ENCODE measurements at places on chromosomes 7 and 10.

DNA sequence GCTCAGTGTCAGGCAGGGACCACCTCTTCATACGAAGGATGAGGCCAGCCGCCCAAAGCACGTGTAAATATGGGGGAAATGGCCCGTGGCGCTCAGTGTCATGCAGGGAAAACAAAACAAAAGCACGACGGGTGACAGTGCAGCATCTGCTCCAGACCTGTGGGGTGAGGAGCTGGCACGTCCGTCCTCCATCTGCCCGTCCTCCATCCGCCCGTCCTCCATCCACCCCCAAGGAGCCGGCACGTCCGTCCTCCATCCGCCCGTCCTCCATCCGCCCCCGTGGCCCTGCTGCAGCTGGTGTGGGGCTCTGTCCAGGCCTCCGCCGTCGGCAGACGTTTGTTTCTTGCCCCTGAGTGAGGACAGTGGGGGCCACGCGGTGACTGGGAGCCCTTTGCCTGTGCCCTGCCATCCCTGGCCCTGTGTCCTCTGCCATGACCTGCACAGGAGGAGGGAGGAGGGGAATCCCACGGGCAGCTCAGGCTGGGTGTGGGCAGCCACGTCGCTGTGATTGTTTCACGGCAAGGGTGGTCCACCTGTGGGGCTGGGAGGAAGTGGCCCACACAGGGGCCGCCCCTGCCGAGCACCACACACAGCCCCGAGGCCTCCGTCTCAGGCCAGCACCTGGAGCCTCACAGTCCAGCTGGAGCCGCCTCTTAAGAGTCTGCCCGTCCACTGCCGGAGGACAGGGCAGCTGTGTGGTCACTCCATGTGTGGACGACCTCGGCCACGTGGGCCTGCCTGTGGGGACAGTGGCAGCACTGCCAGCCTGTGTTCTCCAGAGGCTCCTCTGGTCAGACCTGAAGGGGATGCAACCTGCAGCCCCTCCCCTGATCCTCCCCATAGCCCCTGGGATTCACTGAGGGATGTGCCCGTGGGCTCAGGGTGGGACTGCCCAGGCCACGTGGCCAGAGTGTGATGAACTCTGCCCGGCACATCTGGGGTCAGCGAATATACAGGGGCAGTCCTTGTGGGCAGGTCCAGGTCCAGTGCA is 38.2 kb upstream of the DPYSL4 start:
- no peak for DNase-seq

DNA sequence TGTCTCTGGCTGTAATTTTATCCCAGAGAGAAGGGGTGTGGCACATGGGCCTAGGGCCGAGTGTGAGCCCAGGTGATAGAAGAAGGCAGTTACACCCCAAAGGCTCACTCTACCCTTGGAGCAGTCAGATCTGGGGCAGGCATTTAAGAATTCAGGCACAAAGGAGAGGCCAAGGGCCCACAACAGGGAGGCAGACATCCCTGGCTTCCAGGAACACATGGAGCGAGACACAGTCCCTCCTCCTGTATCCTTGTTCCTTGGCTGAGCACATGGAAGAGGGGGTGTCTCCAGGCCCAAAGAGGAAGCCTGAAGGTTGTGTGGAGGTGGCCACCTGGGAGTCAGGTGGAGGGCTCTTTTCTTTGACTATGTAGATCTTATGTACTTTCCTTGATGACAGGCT is 286.2 kb downstream of the RPS24 start:
- no peak for DNase-seq

DNA sequence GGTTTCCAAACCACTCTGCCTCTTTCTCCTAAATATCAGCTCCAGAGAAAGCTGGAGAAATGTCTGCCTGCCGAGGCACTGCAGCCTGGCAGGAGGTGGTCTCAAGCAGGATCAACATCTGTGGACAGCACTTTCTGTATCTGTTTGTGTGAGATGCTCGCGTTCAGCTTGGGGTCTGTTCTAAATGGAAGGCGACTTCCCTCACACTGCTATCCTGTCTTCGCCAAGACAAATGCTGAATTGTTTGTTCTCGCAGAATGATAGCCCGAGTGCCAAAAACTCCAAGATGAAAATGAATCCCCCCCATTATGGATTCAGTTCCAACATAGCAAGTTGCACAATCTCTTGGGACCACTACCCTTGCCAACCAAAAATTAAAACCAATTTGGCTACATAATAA is 72.2 kb upstream of the PALS2 start:
- no peak for DNase-seq

GRCh38 chr10:104862-105565 is 30.2 kb upstream of the ZMYND11 start:
- no peak for DNase-seq

GRCh38 chr10:113961182-113962031 is 82.3 kb upstream of the ADRB1 start:
- DNase-seq: no peak

GRCh38 chr10:12799144-12799543 is 202.4 kb downstream of the CCDC3 start:
- no peak for DNase-seq

DNA sequence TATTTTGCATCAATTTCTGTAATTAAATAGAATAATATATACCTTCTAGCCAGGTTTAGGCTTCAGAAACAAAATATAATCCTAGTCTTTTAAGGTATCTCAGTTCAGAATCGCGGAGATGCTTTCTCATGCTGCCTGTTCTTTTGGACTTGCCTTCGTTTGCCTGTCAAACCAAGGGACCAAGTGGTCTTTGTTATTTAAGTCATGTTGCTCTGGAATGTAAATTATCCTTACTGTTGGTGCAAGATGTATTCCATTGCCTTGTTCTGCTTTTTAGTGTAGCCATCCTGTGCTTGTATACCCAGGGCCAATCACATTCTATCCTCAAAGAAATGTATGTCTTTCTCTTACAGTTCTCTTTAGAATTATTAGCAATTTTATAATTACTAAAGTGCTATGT is 1.1 kb upstream of the GIMAP4 start:
- DNase-seq: no peak

DNA sequence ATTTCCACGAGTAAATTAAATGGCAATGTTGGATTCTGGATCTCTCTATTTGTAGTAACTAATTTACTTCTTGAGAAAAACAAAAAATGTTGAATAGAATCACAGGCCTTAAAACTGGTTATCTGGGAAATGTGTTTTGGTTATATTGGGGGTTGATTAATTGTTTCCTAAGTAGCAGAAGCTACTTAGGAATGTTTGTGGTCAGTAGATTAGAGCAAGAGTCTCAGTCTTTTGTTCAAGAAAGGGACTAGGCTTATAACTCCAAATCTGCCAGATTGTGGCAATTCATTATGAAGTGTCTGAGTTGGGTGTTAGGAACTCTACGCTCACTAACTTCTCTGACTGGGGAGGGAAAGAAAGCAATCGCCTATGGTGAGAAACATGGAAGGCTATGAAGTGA is 244.3 kb upstream of the PHYHIPL start:
- no peak for DNase-seq

- no peak for DNase-seq
These were observed 586.6 kb downstream of the PTPRN2 start for GRCh38 chr7:158001003-158001402.

DNA sequence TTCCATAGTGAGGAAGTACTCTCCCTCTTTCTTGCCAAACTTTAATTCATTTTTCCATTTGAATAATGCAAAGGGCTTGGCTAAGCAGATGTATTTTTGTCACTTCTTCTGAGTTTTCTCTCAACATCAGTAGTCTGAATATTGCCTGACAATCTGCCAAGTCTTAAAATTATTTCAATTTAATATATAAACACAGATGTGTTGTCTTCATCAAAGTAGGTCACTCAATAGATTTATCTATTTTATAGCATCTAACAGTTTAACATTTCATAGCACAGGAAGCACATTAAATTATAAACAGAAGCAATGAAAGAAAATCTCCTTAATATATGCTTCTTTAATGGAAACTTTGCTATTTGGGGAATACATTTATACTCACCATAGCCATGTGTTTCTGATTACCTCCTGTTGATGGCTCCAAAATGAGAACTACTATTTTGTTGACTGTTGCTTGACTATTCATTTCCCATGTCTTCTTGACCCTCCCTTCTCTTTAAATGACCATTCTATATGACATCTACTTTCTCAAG is 4.5 kb downstream of the CPED1 start:
- no peak for DNase-seq

DNA sequence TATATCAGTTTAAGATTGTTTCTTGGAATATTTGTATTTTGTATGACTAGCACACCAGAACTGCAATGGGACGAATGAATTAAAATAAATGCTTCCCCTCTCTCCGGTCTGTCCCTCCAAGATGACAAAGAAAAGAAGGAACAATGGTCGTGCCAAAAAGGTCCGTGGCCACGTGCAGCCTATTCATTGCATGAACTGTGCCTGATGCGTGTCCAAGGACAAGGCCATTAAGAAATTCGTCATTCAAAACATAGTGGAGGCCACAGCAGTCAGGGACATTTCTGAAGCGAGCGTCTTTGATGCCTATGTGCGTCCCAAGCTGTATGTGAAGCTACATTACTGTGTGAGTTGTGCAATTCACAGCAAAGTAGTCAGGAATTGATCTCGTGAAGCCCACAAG is 17.2 kb upstream of the PAPSS2 start:
- no peak for DNase-seq

DNA sequence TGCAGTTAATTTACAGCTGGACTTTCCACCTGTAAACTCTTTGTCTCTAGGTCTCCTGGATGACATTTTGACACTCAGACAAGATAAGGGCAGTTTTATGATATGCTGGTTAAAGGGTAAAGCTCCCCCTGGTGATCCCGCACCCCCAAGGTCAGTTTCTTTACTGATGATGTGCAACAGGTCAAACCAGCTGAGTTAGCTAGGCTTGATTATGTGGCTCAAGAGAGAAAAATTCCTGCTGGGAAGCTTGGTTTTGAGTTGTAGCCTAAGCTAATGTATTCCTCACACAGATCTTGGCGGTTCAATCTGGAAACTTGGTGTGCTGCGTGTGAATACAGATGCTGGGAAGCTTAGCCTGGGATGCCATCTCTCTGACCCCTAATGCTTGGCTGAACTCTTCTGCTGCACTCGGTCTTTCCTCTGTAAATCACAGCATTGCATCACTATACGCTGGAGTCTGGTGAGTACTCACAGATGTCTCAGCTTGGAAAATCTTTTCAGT is 11.4 kb upstream of the AKR1D1 start:
- DNase-seq: no peak

GRCh38 chr7:98935811-98936210 is 57.5 kb downstream of the TRRAP start:
- no peak for DNase-seq

DNA sequence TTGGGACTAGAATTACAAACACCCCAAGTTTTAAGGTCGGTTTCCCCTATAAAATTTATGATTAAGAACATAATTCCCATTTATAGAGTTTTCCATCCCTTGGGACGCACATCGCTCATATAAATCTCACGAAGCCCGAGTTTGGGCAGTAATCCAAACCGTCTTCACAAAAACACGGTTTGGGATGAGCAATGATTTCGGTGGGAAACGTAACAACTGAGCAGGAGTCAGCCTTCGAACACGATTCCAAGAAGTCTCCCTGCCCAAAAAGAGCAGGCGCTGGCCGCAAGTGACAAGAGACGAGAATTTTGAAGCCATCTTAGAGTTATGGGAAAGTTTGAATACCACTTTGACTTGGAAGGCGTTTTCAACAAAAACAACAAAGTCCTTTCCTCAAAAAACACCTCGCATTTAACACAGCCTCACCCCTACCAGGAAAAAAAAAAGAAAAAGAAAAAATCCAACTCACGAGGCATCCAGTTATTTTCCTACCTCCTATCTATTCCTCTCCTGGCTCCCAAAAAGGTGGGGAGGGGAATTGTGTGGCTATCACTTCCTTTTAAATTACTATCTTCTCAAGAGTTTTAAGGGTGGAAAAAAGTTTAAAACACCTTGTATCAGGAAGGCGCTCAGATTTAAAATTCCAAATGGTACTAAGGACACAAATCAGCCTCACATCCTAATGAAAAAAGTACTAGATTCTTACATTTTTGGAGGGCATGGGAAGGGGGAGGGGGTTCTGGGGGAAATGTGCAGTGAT is 1.6 kb downstream of the SEPHS1 start:
- DNase-seq: no peak

Data from glomerular endothelial cell (primary cell).